HTR-8/SVneo (cell line): ENCODE measurements at places on chromosomes 2 and 18.

- no peak for DNase-seq
Observed at GRCh38 chr18:12654971-12655370, 2.9 kb downstream of the SPIRE1 start.

GRCh38 chr2:145324748-145325147 lies 804.8 kb upstream of the ZEB2 start:
- DNase-seq, result no peak

GRCh38 chr2:160742667-160743066 lies 249.1 kb upstream of the RBMS1 start:
- DNase-seq, result no peak

DNA sequence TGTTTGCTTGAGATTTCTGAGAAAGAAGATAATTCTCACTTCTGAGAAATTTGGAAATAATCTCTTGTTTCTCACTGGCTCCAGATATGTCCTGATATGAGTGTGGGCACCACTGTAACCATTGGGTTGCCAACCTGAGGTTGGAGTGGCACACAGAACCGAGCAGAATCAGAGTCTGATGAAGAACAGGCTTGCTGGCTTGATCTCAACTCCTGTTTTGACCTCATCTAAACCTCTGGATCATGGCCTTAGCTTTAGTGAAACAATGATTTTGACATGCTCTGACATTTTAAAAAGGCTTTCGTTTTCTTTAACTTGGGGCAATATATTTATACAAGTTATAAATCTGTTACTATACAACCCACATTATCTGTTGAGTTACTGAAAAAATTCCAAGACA lies 548.0 kb downstream of the IRS1 start:
- DNase-seq, result no peak

DNA sequence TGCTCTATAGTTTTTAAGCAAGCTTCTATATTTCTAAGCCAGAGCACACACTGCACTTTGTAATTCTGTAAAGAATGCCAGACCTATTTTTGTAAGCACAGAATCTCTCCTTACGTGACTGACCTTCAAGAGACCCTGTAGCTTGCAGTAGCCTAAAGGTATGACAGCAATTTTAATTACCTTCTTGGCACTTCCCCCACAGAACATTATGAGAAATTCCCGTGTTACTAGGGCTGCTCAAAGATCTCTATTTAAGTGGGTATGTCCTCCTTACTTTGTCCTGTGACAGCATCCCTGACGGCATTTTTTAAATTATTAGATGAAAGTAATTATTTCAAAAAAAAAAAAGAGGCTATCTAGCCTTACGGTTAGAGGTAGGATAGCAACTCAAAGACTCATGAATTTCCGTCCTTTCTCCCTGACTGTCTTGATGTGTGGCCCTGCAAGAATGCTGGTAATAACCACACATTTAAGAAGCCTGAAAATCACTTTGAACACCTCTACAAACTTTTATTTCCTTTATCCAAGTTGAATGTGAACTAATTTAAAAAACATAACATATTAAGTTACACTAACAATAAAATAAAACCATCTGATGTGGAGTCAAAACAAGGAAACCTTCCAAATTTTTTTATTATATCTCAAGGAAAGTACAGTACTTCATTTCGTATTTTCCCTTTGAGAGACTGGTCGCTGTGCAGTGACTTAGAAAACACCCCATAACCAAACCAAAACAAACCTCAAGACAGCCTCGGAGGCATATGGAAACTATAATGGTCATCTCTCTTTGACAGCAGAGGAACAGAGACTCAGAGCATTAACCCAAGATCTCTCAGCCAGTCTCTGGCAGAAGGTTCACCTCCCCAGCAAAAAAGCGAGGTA lies 54.9 kb downstream of the THUMPD2 start:
- no peak for DNase-seq
